ENCODE measurements at places on chromosomes 2 and 18.

DNA sequence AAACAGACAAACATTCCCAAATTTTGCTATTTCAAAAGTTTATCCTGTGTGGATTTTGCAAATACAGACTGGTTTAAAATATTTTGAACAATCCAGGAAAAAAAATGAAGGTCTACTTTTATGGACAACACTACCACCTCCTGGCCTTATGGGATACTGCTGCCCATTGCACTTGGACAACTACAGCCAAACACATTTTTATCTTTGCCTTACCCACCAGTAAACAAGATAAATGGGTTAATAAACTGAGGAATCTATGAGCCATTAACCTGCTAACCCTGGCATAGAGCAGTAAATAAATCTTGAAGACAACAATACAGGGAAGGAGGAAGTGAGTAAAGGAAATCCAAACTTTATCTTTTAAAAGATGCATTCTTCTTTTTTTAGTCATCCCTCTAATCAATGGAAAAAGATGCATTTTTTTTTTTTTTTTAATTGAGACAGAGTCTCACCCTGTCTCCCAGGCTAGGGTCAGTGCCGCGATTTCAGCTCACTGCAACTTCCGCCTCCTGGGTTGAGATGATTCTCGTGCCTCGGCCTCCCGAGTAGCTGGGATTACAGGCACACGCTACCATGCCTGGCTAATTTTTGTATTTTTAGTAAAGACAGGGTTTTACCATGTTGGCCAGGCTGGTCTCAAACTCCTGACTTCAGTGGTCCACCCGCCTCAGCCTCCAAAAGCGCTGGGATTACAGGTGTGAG, 2.1 kb upstream of the SPIRE1 start:
- no peak for DNase-seq

GRCh38 chr2:99481941-99482340, 7.9 kb downstream of the REV1 start:
- DNase-seq = no peak

DNA sequence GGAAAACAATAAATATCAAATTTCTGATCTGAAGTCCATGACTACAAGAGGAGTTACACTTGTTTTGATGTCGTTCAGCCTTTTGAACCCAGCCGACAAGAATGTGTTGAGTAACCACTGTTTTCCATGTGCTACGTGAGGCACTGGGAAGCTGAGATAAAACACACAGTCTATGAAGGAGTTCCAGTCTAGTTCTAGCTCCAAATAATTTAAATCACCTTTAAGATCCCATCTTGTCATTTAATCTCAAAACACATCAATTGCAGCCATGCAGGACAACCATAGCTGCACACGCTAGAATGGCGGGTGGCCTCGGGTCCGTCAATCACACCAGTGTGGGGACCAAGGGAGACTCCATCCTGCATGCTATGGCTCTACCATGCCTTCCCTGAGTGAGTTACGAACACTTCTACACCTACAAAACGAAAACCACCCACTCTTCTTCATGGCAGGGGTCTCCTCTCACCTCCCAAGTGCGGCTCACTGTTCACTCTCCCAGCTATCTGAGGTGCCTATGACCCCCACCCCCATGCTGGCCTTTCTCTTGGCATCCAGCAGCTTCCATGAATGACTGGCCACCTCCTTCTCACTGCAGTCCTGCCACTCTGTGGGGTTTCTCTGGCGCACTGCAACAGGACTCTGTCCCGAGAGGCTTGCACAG, 3.8 kb downstream of the FHL2 start:
- DNase-seq = no peak

DNA sequence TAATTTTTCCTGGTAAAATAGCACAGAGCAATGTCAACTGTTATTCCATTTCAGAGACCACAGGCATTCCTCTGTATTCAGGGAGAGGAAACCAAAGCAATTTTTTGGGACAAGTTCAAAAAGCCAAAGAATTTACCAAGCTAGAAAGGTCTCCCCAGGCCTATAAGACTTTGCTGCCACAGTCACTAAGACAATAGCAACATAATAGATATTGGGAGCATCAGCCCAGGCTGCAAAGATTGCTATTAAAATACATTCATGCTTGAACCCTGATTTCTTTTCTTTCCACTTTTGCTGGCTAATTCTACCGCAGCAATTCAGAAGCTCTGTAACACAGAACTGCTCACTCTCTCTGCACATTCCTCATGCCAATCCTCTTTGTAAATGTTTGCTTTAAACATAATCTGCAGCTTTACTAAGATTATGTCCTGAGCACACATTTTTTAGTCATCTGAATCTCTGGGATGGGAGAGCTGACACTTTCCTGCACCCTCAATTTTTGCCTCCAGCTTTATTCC, 76.3 kb downstream of the CLHC1 start:
- no peak for DNase-seq

DNA sequence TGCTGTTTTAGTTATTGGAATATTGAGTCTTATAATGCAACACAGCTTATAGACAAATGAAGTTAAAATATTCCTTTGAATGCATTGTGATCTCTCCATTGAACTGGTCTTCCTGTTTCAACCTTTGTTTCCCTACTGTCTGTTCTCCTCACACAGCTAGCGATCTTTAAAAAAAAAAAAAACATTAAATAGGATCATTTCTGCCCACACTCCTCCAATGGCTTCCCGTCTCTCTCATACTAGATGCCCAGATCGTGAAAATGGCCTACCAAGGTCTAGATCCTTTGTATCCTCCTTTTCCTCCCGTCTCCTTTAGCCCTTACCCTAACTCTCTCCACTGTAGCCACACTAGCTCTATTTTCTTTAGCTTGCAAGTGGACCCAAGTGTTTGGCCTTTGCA, 2.4 kb downstream of the FAM171B start:
- DNase-seq = no peak

DNA sequence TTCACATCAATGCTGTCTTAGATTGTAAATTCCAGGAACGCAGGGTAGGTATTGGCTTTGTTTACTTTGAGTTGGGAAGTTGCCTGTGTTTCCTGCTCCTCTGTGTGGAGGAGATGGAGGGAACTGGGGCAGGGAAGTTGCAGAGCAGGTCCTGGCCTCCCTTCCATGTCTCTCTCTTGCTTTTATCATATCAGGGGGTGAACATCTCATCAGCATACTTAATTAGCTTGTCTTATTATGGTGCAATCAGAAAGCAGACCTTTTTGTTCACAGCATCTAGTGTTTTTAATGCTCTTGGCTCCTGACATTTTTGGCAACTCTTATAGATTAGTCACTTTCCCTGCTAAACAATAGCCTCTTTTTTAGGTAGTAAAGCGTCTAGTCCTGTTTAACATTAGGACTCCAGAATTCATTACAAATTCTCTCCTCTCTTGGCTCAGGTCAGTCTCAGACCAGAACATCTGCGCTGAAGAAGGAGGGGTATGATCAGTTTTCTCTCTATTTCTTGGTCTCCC, 11.5 kb upstream of the DIPK1C start:
- no peak for DNase-seq

- DNase-seq = no peak
These were observed 27.7 kb upstream of the FRZB start for GRCh38 chr2:182894174-182894573.

- no peak for DNase-seq
These were observed 1473.2 kb downstream of the LRP1B start for GRCh38 chr2:140657657-140658056.

- DNase-seq = no peak
These were observed 608.4 kb downstream of the TSN start for GRCh38 chr2:122363885-122364284.

GRCh38 chr18:46261799-46262198, 157.6 kb downstream of the HAUS1 start:
- DNase-seq = no peak

DNA sequence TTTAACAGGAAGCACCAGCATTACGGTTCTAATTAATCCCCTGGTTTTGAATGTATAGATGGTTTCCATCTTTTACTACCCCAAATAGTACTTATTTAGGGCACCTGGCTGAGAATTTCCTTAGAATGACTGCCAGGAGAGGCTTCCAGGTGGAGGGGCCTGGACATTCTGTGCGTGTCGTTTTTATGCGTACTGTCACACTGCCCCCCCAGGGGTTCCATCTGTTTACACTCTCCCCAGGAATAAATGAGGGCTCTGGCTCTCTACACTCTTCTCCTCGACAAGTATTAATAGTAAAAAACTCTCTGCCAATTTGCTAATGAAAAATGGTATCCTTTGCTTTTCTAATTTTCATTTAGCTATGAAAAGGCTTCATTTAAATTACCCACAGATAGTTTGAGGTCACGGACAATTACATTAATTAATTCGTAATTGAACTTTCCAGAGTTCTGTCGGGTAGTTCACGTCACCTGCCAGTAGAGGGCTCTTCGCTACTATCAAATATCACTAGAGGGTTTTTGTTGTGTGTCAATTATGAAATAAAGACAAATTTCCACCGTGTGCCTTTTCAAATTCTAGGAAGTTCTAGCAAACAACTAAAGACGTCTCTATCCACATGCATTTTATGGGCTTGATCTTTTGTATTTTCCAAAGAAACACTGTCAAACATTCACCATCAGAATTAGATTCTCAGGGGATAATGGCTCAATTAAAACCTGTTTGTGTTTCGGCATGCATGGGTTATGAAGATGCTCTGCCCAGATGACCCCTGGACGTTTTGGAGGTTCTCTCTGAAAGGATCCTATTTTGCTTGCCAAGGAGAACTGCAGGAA, 88.8 kb upstream of the ASB18 start:
- DNase-seq = no peak

DNA sequence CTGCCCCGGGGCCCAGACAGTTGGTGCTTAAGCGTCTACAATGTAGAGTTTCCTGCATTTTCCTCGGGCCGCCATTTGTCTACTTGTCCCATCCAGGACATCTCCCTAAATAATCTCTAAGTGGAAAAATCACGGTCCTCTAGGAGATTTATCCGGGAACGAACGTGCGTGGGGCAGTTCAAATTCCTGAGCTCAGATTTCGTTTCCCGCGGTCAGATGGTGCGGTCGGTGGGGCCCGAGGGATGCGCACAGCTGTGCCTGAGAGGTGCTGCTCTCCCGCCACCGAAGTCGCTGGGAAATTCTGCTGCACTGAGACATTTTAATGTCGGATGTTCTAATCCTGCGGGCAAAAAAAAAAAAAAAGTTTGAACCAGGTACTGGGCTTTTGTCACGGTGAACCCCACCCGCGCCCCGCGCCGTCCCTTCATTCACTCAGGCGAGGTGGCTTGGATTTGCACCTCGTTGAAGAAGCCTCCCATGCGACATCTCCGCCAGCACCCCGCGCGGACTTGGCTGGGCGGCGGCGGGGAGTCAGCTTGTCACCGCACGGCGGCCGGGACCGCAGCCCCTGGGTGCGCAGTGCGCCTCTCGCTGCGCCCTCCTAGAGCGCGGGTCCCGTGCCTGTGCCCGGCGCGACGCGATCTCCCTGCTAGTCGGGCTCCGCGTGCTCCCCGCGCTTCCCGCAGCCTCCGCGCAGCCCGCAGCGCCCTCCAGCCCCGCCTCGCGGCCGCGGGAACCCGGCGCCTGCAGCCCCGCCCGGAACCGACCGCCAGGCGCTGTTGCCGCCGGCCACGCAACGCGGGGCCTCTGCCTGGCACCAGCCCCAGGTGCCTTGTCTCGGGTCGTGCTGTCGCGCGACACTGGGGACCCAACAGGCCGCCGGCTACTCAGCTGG, 191.9 kb upstream of the TCF4 start:
- DNase-seq = no peak

DNA sequence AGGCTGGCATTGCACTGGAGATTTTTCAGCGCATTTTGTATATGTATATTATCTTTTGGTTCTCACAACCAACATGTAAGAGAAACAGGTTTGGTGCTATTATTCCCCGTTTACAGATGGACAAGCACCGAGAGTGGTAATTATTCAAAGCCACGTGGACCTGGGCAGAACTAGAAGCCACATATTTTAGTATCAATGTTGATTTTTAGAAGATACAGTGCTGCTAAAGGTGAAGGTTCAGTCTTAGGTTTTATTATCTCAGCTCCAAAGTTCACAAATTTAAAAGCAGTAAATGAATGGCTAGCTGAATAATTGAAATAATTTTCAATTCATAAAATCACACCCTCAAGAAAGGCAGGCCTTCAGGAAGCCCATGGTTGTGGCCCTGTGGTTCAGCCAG, 400.6 kb upstream of the ID2 start:
- DNase-seq = no peak

GRCh38 chr18:8659609-8660242, 45.6 kb upstream of the MTCL1 start:
- DNase-seq = no peak

DNA sequence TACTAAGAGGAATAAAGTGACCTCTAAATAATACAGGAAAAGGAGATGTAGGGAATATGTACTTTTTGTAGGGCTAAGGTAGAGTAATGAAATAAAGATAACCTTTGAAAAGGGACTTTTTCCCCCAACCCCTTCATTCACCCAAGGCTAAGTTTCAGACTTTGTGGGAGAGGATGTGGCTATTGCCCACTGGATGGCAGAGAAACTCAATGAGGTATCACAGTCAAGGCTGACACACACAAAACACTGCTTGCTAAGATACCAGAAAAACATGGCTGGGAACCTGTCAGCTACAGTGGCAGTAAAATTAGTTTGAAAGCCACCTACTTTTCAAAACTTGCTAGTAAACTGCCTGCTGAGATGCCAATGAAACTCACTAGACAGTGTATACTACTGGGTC, 158.8 kb upstream of the WDSUB1 start:
- DNase-seq = no peak

DNA sequence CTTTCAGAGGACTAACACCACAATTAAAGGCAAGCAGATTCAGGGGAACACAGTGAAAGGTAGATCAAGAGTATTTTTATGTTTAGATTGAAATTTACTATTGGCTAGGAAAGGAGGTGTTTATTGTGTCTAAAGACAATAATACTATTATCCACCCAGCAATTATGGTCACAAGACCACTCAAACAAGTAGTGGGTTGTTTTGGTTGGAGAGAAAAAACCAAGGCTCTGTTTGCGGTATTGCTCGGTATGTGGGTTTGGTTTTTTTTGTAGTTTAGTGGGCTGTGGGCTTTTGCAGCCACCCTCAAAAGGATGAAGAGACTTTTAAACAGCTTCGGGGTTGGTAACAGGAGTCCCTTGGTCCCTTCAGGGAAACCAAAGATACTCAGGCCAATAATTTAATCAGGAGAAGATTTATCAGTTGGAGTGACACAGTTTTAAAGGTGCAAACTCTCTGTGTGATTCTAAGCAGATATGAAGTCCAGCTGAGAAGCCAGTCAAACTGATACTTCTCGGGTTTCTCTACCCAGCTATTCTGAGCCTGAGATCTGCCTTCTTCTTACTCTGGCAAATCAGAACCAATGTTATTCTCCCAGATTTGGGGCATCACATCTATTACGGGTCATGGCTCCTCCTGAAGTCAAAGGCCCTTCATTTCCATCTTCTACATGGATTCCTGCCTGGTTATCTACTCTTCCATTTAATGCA, 55.3 kb downstream of the DCC start:
- no peak for DNase-seq

- no peak for DNase-seq
These were observed 181.3 kb downstream of the IKZF2 start for GRCh38 chr2:212970132-212970531.

- no peak for DNase-seq
These were observed 11.6 kb upstream of the RBMS1 start for GRCh38 chr2:160505256-160505655.
